ENCODE measurements at places on chromosomes 7 and 10.

- peak; percentile 23 for DNase-seq
Observed at GRCh38 chr10:95346715-95347401, 56.1 kb upstream of the PDLIM1 start.

DNA sequence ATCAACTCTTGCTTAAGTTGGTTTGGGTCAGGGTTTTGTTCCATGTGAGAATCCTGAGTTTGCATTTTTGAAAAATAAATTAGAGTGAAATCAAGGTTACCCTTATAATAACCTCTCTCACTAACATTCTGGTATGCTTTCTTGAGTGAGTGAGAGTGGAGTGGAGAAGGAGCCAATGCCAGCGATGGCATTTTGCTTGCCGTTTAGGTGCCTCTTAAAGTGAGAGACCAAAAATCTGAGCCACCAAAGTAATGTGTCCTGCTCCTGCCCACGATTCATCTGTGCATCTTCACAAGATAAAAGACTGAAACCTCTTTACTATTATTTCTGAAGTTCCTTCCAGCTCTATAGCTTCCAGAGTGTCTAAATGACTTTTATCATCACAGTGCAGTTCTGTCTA is 23.4 kb upstream of the XPNPEP1 start:
- DNase-seq, result no peak

GRCh38 chr7:108484137-108484536 is 27.9 kb upstream of the NRCAM start:
- no peak for DNase-seq

- no peak for DNase-seq
Observed at GRCh38 chr7:151689196-151689971, 169.7 kb upstream of the RHEB start.

- no peak for DNase-seq
Observed at GRCh38 chr7:45157653-45158401, at the start of gene RAMP3. RAMP3 (plus strand) TSS chr7:45157791; CDS start chr7:45157829, 38 bp downstream.

- DNase-seq, result no peak
Observed at GRCh38 chr10:70000262-70000661, 52.4 kb upstream of the MACROH2A2 start.

DNA sequence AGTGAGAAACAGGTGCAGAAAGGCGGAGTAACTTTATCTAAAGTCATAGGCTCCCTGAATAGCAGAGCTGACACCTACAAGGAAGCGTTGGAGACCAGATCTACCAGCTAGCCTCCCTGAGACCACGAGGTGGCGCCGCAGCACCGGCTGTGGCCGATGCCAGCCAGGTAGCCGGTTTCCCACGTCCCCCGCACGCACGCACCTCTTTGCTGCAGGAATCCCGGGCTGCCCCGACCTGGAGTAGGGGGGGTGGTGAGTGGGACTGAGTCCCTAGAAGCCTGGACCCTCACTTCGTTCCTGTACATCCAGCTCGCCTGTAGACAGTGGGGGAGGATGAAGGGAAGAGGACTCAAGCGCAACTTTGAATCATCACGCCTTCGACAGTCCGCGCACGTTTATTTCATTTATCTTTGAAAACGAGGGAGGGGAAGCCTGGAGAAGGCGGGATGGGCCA is 3.7 kb downstream of the ELOVL3 start:
- DNase-seq, result peak; percentile 62

- no peak for DNase-seq
Observed at GRCh38 chr10:63563623-63564022, 42.4 kb downstream of the REEP3 start.

GRCh38 chr10:130254662-130255061 is 118.5 kb downstream of the GLRX3 start:
- DNase-seq, result no peak

DNA sequence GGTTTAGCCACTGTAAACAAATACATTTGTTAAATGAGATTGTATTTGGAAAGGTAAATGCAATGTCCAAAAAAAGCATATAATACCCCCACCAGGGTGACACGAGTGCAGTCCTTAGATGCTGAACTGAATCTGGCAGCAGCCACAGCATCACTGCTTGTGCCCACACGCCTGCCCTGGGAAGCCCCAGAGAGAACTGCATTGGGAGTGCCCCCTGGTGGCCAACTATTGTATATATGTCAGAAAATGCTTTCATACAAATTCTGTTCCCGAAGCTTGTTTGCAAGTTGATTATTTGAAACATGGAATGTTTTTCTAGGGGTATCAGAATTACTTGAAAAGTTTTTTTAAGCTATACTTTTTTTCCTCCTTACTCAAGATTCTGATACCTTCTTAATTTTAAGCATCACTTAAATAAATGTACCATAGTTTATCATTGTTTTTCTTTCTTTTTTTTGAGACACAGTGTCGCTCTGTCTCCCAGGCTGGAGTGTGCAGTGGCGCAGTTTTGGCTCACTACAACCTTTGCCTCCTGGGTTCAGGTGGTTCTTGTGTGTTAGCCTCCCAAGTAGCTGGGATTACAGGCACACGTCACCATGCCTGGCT is 50.1 kb downstream of the LANCL2 start:
- DNase-seq, result peak; percentile 84

- no peak for DNase-seq
Observed at GRCh38 chr7:116086547-116087045, 56.0 kb upstream of the TFEC start.

- DNase-seq, result no peak
Observed at GRCh38 chr7:154188330-154188729, 136.1 kb downstream of the DPP6 start.

DNA sequence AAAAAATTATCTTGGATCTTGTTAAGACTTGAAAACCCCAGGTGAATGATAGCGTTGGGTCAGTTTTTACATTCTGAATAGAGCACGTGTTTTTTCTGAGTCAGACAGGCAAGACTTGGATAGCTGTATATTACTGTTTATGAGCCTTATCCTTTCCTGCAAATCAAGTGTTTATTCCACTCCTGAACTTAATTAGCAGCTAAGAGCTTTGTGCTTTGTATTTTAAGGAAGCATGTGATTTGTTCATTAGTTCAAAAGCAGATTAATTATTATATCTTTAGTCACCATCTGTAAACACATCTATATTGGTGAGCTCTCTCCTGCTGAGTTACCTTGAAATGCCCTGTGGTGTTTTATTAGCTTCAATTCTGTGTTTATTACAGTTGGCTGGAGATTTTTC is 98.6 kb upstream of the PRPS1L1 start:
- no peak for DNase-seq

DNA sequence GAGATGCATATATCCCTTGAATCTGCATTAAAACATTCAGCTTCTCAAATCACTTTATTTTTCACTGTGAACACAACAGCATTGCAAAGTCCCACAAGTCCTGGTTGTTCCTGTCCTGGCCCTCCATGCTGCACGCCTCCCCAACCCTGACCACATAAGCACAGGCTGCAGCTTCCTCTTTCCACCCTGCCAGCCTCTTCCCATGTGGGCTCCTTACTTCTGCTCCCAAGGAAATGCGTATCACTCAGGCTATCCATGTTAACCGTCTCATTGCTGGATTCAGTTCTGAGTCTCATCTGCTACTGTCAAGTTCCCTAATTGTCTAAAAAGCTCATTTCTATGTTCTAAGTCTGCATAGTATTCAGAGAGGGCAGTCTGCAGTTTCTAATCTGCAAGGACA is 89.7 kb upstream of the ZPBP start:
- DNase-seq, result no peak

DNA sequence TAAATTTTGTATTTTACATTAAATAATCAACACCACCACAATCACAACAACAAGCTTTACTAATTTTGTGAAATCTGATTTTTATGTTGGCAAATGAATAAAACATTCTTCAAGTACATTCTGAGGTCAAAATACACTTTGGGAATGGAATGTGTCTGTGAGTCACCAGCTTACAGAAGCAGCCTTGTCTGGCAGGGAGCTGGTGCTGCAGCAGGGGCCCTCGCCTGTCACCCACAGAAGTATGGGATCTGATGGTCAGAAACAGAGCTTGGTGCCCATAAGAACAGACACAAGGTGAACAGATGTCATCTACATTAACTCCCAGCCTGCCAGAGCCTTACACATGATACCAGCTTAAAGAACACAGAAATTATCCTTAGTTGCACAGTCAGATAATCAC is 496.9 kb downstream of the CCSER2 start:
- peak; percentile 60 for DNase-seq

- peak; percentile 82 for DNase-seq
Observed at GRCh38 chr7:2522780-2523433, 3.3 kb downstream of the LFNG start.

GRCh38 chr10:125448596-125448995 is 234.4 kb downstream of the TEX36 start:
- DNase-seq, result no peak

GRCh38 chr10:43765516-43765915 is 116.8 kb upstream of the ZNF32 start:
- no peak for DNase-seq

DNA sequence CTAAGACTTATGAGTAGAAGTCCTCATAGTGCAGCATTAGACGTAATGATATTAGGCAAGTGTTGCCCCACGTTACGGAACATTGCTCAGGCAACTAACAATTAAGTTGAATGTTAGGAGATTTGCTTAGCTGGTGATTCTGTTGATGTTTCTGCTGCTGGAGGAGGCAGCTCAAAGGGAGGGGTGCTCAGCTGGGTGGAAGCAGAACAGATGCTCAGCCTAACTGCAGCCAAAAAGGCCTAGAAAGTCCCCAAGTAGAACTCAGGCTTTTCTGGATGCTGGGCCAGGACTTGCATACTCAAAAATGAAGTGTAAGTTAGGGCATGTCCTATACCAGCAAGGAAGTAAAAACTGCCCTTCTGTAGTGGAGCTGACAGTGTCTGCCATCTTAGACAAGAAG is 201.4 kb downstream of the ADRA2A start:
- DNase-seq, result no peak

DNA sequence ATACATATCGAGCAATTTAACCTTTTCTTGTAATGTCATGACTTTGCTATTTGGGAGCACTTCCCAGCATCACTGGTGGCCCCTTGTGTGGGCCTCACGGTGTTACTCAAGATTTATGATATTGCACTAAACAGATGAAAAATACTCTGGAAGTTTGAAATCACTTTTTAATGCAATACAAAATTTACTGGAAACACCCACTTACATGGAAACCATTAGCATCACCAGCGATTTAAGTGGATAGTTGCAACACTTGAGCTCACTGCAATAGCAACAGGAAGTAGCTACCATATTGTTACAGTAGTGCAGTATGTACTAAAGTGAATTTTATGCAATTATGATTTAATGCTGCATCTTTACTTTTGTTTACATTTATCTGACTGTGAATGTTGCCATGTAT is 184.4 kb downstream of the MDFIC start:
- DNase-seq, result no peak

DNA sequence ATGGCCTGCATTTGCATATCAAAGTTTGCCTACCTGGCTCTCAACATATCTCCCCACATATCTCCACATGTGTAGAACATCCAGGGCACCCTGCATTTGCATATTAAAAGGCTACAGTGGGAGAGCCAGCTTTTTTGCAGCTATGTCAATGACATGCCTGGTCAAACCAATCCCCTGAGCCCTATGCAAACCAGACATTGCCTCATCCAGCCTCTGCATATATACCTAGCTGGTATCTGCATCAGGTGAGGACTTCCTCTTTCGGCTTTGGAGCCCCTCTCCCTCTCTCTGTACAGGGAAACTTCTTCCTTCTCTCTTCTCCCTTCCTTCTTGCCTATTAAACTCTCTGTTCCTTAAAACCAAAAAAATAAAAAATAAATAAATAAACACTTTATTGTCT is 142.7 kb upstream of the STEAP4 start:
- no peak for DNase-seq

DNA sequence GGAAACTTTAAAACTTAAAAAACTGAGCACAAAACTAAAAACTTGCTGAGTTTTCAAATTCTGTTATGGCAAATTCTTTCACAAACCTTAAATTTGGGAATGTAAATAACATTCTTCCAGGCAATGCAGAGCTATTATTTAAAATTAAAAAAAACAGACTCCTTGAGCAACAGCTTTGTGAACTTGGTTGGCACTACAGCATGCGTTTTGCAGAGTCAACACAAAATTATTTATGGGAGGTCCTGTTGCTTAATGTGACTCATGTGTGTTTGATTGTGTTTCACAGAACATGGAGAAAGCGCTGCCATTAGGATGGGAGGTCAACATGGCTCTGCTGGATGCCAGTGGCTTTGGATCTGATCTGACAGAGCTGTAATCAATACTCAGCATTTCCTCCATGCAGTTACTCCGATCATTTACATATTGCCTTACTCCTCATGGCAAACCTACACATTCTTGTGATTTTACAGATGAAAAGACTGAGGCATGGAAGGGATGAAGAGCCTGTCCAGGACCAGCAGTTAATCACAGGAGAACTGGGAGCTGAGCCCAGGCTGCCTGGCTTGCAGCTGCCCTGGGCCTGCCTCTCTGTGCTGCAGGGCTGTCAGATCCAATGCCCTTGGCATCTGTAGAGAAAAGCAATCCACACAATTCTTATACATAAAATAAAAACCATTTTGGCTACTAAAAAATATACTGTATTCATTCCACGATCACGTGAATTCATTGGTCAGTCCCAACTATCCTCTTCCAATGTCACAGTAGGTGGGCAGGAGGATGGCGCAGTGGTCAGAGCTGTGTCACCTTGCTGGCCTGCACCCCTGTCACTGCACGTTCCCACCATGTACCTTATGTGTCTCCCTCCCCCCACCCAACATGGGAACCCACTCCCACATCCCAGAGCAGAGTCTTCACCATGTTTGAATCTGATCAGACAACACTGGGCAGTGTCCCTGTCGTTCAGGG is 200.9 kb downstream of the CXCL12 start:
- no peak for DNase-seq

DNA sequence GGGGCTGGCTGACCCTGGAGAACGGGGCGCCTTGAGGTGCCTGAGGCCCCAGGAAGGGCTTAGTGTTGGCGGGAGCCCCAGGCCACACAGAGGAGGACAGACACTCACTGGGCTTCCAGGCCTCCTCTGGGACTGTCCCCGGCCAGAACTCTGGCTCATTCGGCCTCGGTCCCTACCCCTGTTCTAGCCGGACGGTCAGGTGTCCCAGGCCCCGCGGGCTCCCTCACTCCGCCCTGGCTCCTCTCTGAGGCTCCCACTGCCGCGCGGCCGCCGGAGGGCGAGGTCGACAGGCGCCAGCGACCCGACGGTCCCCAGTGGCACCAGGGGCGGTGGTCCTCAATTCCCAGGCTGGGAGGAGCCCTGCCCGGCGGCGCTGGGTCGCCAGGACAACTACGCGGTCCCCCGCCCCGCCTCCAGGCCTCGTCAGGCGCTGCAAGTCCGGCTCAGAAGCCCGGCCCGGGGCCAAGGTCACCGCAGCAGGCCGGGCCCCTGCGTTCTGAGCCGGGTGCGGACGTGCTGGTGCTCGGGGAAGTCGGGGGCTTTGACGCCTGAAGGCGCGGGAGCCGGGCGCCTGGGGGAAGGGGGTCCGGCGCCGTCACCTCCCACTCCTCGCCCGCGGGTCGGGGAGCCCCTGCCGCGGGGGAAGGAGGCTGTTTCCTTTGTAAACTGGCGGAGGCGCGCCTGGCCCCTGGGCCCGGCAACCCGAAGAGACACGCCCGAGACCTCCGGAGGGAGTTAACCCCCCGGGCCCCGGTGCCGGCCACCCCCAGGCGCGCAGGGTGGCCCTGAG is 1.1 kb upstream of the PWWP2B start:
- DNase-seq, result no peak

GRCh38 chr7:133358708-133359107 is 105.8 kb downstream of the EXOC4 start:
- DNase-seq, result no peak

Measured in COLO829 (cell line).